Small intestine (tissue), 16 donors: ENCODE measurements at places on chromosomes 6 and 20.

GRCh38 chr6:126540161-126540560 is 200.2 kb downstream of the CENPW start:
- no peak for DNase-seq

GRCh38 chr6:132114201-132114825 is 163.1 kb upstream of the CCN2 start:
- no peak for DNase-seq

GRCh38 chr6:20572288-20572687 is 38.0 kb downstream of the CDKAL1 start:
- no peak for DNase-seq

DNA sequence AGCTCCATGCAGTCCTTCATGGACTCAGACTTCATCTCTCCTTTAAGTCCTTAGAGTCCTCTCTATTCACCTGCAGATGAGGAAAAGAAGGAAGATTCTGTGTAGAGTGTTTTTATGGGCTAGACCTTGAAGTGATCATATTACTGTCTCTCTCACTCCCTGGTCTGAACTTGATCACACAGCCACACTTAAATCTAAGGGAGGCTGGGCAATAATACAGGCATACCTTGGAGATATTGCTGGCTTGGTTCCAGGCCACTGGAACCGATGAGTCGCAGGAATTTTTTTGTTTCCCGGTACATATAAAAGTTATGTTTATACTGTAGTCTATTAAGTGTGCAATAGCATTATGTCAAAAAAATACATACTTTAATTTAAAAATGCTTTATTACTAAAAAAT is 59.2 kb upstream of the FOXO3 start:
- DNase-seq = no peak

DNA sequence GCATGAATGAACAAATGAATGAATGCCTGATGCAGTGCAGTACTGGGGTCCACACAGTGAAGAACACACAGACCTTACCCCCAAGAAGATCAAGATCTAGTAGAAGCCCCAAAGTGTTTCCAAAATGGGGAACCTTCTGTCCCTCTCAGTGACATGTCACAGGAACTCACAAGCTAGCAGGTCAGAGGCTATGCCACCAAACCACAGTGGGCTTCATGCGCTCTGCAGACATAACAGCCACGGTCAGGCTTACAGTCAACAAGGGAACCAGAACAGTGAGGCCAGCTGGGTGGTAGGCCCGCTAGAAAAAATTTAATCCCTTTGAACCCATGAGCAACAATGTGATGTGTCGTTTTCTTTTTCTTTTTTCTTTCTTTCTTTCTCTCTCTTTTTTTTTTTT is 20.2 kb upstream of the ARFGEF2 start:
- DNase-seq = no peak

DNA sequence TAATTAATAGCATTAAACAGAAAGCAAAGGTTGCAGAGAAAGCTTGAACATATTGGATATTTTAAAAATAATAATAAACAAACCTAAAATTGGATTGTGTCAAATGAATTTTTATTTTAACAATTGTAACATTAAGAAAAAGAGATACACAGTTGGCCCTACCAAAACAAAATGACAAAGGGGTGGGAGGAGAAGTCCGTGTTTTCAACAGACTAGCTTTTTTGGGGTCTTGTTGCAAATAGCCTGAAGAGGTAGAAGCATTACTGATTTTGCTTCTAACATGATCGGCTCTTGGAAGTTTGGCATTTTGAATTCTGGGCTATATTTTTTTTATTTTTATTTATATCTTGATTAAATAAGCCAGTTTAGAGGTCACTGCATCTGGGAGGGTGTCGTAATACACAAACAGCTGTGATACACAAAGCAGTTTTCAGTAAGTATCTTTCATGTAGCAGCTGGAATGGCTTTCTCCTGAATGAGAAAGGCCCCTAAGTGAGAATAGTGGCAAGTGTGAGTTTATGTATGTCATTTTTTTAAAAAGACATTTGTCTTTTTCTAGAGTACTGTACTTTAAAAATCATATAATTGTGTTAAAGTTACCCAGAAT is 85.5 kb upstream of the ZNF217 start:
- no peak for DNase-seq

DNA sequence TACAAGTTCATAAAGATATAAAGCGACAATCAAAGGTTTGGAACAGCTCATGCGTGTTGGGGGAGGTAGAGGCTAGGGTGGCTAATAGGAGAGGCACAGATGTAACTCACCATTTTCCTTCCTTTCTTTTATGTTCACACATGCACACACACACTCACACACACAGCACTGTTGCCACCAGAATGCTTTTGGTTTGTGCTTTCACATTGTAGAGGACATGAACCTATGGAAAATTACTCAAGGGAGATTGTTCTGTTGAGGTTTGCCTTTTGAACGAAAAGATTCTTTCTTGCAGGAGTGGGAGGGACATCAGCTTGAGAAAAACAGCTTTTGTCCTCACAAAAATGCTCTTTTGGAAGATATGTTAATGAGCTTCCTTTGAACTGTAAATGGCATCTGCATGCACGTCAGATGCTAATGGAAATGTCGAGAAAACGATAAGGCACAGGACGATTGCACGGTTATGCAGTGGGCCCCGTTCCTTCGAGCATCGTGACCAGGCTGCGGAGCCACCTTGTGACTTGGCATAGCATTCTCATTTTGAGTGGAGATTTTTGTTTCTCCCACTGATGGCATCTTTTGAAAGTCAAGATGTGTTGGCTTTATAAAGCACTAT is 724.1 kb downstream of the KIF16B start:
- no peak for DNase-seq

GRCh38 chr20:17725094-17725835 is 25.5 kb downstream of the BANF2 start:
- DNase-seq = no peak

GRCh38 chr6:140711019-140711613 is 1336.7 kb upstream of the CITED2 start:
- DNase-seq = peak; percentile 3

- DNase-seq = peak; percentile 25
Measured at GRCh38 chr6:17884498-17885478, 102.6 kb downstream of the KIF13A start.

DNA sequence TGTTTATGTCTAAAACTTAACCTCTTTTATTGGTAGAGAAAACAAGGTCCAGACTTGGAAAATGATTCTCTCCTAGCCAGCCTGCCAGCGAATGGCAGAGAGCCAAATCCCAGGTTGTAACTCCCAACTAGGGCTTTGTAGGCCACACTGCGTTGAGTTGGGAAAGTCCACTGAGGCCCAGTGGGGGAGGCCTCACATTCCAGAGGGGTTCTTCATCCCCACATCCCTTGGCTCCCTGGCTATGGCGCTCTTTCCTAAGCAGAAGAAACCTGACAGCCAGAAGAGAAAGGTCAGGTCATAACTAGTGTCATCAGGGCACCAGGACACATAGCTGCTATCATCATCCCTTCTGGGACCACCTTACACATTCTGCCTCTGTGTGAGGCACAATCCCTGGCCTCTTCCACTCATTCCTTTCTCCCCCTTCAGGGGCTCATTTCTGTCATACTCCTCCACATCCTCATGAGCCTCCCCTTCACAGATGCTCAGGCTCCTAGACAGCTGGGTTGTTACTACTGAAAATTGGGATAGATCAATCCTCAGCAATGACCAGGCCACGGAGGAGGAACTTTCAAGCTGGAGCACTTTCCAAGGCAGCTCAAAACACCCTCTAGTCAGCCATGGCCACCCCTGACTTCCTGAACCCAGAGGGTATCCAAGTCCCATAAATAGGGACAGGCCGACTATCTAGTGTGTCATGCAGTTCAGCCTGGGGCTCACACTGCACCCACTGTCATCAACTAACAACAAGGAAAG is 48.6 kb downstream of the TCP11 start:
- no peak for DNase-seq

- peak; percentile 87 for DNase-seq
Measured at GRCh38 chr20:63957690-63958441, 1.6 kb upstream of the UCKL1 start.

DNA sequence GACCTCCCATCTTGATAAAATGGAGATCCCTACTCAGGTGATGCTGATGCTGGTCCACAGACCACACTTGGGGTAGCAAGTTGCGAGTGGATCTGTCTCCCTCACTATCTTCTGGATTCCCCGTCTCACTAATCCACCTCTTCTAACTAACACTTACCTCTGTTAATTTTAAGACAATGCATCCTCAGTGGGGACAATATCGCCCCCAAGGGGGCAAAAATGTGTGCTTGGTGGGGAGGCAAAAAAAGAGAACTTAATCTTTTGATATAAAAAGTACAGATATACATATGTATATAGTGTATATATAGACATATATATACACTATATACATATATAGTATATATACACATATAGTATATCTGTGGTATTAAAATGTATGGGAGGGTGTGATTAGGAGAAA is 4.3 kb downstream of the LRFN2 start:
- DNase-seq = no peak

GRCh38 chr20:60271597-60271996 is 313.4 kb downstream of the CDH26 start:
- DNase-seq = no peak

DNA sequence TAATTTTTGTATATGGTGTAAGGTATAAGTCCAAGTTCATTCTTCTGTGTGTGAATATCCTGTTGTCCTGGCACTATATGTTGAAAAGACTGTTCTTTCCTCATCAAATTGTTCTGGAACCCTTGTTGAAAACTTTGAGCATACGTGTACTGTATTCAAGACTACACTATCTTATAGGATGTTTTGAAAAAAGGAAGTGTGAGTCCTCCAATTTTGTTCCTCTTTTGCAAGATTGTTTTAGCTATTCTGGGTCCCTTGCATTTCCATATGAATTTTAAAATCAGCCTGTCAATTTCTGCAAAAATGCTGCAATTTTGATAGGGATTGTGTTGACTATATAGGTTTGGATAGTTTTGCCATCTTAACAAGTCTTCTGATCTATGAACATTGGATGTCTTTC is 195.2 kb downstream of the BACH2 start:
- DNase-seq = no peak

- no peak for DNase-seq
Measured at GRCh38 chr6:84645000-84645399, 119.4 kb downstream of the TBX18 start.

- DNase-seq = no peak
Measured at GRCh38 chr6:23388086-23388783, 737.8 kb upstream of the NRSN1 start.
